ENCODE measurements at places on chromosomes 7 and 10.

- no peak for DNase-seq
Observed at GRCh38 chr7:94888551-94888950, 18.8 kb upstream of the PPP1R9A start.

- DNase-seq: no peak
Observed at GRCh38 chr7:74294191-74294998, 5.2 kb downstream of the CLIP2 start.

- no peak for DNase-seq
Observed at GRCh38 chr7:105916603-105917002, 40.2 kb upstream of the ATXN7L1 start.

DNA sequence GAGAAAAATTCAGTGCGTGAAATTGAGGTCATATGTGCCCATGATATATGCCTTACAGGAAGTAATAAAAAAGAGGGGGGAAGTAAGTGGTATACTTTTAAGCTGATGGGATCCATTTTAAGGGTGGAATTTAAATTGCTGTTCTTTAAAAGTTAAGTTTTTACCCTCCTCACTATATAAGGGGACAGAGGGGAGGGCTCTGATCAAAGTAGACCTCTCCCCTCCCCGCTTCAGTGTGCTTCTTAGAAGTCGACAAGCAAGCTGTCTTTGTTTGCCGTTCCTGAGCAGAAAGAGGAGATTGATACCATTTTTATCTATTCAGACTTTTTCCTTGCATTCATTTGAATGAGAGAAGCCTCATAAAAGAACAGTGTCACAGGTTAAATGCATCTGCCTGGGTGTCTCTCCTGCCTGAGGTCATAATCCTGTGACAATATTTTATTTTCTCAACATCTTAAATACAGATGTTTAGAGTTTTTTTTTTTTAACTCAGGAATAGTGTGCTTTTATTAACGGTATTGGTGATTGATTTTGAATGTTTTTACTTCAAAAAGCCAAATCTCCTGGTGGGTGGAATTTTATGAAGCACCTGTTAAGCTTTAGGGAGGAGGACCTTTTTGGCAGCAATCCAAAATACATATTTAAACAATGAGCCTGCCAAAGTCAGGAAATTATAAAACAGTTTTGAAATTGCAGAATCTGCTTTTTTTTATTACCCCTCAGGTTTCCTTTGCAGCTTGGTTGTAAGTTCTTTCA, 141.7 kb downstream of the KAT6B start:
- no peak for DNase-seq

DNA sequence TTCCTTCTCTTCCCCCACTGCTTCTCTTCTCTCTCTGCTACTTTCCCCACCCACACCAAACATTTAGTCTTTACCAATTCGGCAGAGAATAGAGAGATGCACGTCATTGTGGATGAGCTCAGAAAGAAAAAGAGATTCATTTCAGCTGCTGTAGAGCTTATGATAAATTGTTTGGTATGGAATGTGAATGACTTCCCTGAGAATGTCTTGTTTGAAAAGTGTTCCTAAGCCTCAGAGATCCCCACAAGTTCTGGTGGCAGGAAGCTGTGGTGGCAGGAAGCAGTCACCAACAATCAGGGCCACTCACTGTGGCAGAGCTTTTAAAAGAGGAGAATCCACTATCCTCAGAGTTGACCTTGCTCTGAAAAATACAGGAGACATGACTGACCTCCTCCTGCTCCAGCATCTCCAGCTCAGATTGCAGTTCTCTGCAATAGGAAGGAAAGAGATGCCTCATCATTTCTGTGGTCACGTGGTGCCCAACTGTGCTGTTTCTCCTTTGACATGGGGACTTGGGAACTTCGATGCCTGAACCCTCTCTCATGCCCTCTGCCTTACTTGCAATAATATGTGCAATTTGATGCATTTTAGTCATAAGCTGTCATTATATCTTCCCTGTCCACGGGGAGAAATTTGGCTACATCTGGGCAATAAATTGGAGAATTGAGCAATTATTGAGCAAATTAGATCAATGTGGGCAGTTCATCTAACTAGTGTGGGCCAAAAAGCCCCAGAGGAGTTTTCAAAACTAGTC, 76.5 kb downstream of the BMPER start:
- DNase-seq: no peak

- no peak for DNase-seq
Observed at GRCh38 chr10:3198900-3199299, 26.3 kb upstream of the PITRM1 start.

DNA sequence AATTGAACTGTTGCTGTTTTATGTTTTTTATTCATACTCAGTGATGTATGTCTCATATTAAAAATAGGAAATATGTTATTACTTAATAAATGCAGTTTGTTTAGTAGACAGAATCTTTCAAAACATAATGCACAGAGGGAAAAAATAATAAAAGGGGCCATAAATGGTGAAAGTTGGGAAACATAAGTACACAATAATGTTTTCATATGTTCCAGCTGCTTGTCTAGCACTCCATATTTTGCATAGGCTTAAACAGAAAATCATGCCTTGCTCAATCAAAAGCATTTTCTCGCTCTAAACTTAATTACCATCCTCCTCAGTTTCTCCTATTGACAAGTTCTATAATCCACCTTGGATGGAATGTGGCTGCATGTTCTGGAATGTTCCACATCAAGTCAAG, 333.2 kb downstream of the PLXNA4 start:
- DNase-seq: no peak

DNA sequence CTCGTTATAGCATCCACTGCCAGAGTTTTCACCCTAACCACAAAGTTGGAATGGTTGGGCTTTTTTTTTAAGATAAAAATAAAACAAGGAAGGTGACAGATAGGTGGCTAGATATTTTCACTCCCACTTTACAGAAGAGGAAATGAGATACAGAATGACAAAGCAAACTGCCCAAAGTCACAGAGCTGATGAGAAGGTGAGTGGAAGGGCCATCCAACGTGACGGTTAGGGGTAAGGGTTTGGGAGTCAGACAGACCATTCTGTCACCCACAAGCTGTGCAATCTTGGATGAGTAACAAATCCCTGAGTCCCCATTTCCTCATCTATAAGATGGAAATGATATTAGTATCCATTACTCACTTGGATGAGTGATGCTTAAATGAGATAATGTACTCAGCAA, 106.9 kb upstream of the PDLIM1 start:
- no peak for DNase-seq

GRCh38 chr10:44385696-44386441, 972 bp upstream of the CXCL12 start:
- DNase-seq: no peak

DNA sequence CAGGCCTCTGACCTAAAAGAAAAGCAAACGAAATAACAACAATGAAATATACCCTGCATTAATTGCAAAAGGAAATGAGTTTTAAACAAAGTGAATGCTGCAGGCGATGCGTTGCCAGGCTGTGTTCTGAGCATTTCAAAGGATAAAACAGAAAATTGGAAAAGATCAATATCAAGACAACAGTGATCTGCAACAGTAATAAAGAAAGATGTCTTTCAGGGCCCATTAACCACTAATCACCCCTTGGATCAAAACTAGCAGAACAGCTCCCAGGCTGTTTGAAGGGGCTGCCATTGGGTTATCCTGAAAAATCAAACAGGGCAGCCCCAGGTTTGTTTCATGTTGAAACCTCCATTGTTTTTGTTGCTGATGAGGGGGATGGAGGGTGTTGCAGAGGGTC, 219.2 kb downstream of the FGFR2 start:
- DNase-seq: no peak

DNA sequence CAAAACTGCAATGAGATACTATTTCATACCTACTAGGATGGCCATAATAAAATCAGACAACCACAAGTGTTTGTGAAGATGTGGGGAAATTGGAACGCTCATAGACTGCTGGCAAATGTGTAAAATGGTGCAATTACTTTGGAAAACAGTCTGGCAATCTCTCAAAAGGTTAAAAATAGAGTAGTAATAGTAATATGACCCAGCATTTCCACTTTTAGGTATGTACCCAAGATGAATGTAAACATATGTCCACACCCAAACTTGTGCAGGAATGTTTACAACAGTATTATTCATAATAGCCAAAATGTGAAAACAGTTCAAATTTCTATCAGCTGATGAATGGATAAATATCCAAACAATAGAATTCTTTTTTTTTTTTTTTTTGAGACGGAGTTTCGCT, 731.6 kb upstream of the ANKRD30A start:
- DNase-seq: no peak

DNA sequence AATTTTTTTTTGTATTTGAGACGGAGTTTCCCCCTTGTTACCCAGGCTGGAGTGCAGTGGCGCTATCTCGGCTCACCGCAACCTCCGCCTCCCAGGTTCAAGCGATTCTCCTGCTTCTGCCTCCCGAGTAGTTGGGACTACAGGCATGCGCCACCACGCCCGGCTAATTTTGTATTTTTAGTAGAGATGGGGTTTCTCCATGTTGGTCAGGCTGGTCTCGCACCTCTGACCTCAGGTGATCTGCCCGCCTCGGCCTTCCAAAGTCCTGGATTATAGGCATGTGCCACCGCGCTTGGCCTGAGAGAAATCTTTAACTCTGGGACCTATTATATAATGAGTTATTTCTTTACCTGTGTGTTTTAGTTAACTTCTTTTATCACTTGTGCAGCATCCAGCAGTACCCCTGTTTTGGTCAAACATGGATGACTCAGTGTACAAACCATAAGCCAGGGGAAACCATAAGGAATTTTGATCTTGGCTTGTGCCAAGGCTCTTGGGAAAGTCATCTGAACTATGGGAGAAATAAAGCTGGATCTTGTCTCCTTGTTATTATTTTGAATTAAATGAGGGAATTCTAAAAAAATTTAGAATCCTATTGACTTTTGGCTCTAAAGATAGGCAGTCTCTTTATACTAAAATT, 23.6 kb upstream of the ZRANB1 start:
- no peak for DNase-seq

GRCh38 chr10:95266674-95267095, 24.1 kb downstream of the PDLIM1 start:
- no peak for DNase-seq

DNA sequence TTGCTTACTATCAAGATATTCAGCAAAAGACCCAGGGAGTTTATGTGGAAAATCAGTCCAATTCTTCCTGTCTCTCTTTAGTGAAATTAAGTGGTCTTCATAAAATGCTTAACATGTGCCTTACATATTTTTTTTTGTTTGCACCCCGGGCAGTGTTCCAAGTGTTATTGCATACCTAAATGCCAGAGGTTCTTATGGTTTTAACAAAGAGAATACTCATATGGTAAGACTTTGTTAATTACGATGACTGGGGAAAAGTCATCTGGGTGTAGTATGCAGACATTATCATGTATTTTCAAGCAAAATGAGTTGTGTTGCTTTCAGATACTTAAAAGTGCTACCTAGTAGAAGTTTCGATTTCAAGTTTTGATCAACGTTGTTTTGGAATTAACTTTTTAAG, 82.6 kb downstream of the PRKG1 start:
- no peak for DNase-seq

- no peak for DNase-seq
Observed at GRCh38 chr7:139711991-139712743, 65.6 kb downstream of the HIPK2 start.

DNA sequence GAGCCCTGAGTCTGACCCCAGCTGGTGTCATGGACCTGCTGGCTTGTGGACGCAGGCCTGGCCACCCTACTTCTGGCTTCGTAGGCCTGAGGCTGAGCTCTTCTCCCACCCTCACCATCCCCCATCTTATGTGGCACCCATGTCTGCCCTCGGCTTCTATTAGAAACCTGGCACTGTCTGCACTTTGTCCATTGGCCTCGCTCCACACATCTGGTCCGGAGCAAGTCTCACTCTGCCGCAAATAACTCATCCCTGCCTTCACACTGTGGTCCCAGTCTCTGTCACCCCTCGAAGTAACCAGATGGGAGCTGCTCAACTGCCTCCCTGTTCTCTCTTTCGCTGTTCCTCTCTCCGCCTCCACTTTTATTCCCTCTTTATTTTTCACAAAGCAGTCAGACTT, 78.6 kb downstream of the TRRAP start:
- no peak for DNase-seq

GRCh38 chr10:95815701-95816240, 59.8 kb downstream of the ENTPD1 start:
- DNase-seq: no peak

GRCh38 chr7:132244903-132245480, 331.3 kb downstream of the PLXNA4 start:
- no peak for DNase-seq

DNA sequence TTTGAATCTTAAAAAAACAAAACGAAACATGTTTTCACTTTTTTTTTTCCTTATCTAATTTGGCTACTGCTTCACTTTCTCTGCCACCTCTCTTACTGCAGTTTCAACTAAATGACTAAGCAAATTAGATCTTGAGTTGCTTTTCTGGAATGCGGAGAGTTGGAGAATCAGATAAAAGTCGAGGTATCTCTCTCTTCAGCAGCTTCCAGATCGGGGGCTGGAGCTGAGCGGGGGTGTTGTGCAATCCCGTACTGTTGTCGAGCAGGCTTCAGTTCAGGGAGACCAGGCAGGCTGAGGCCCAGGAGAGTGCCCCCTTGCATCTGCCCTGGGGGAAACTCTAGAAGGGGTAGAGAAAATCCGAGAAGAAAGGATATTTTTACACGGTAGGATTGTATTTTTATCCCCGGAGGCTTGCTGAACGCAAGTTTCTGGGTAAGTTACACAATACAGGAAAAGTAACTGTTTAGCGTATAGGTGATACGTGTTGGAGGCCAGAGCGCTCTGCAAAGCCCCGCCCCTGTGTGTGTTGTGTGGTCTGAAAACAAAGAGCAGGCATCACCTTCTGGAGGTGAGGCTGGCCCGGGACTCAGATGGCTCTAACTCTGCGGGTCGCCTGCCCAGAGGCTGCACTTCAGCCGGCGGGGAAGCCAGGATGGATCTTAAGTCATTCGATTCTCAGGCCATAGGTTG, 116.6 kb downstream of the KLF6 start:
- DNase-seq: peak; percentile 53

GRCh38 chr10:71039551-71039950, 151.2 kb upstream of the PCBD1 start:
- DNase-seq: no peak

DNA sequence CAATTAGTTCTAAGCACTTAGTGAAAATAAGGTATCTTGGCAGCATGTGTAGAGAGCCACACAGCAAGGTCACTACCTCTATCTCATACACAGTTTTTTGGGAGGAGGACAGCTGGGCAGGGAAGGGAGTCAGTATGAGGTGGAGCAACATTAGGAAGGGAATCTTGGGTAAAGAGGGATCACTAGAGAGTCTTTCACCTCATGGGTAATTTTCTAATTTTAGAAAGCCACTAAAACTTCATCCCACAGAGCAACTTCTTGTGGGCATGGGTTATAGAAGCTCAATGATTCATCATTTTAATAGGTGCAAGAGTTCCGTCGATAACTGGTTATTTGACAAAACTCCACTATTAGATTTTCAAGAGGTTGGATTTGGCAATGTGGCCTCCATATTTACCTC, 2.5 kb downstream of the NRAP start:
- DNase-seq: no peak

DNA sequence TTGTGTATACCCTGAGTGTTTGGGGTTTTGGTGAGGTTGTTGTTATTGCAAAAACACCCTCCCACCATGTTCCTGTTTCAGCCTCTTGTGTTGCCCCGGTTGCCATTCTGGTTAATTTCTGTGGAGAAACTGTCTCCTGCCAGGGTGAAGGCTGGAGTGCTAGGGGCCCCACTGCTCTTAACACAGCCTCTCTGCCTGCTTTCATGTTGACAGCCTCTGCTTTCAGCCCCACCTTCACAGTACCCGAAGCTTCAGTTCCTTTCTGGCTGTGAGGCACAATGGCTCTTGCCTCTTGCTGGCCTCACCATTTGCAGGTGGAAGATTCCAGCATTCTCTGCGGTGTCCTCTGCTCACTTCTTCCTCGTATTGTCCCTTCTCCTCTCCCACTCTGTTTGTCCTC, 19.2 kb downstream of the SLC18A2 start:
- no peak for DNase-seq

- no peak for DNase-seq
Observed at GRCh38 chr10:73732426-73732825, 11.7 kb upstream of the SEC24C start.
